ENCODE measurements at places on chromosomes 4 and X. TPM values are rescaled to one million over a fixed set of nuclear protein-coding genes. Genes with fewer than 3 reads are reported as not detected.
A peak's percentile ranks its signal among the peaks of the same experiment; 100 is the strongest.

ANXA3 gene
- 43.9 TPM for total RNA-seq

DNA sequence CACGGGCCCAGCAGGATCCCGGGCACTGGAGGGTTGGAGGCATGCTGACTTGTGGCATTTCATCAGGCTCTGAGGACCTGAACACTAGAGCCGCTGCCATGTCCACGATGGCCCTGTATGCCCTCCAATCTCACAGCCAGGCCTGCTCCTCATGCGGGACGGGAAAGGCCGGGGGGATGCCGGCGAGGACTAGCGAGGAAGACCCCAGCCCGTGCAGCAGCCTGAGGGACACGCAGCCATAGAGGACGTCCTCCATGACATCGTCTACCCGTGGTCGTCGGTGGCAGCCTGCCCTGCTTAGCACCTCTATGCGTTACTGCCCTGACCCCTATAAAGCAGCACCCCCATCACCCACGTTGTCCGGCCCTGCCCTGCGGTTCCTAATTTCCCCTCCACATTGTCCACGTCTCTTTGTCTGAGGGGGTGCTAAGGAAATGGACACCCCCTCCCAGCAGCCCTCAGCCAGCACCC lies 32.6 kb downstream of the HMX1 start:
- H3K4me3 ChIP-seq: no peak overlapping the region
- no peak overlapping the region for H3K27ac ChIP-seq
- DNase-seq: peak; percentile 64
- H3K27me3 ChIP-seq: no peaks in the 10 kb centered on the region
- H3K4me1 ChIP-seq: no peaks in the 10 kb centered on the region
- H3K36me3 ChIP-seq: no peaks in the 10 kb centered on the region

DKK2 gene
- not detected for total RNA-seq

GRCh38 chr4:117949621-117950020 lies 84.7 kb upstream of the NDST3 start:
- H3K4me3 ChIP-seq: no peak overlapping the region
- no peaks in the 10 kb centered on the region for H3K36me3 ChIP-seq
- H3K4me1 ChIP-seq: no peaks in the 10 kb centered on the region
- no peak for DNase-seq
- H3K27ac ChIP-seq: no peak overlapping the region
- no peaks in the 10 kb centered on the region for H3K27me3 ChIP-seq

MUC7 gene
- total RNA-seq: not detected

DNA sequence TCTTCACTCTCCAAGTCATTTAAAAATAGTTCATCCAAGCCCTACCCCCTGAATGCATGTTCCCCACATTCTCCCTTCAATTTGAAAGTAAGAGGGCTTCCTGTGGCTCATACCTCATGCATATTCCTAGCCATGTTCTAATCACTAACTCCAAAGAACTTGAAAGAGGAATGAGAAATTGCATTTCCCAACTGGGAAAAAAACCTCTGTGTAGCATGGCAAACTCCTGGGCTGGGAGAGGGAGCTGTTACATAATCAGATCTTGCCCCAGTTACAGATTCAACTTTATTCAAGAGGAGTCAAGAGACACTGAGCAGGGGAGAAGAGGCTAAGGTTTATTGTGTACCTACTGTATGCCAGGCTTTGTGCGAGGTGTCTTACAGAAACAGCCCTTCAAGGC lies 90.2 kb downstream of the SLC2A9 start:
- H3K27me3 ChIP-seq: peaks cover 16% of the 10 kb centered on the region
- H3K27ac ChIP-seq: no peak overlapping the region
- no peaks in the 10 kb centered on the region for H3K36me3 ChIP-seq
- no peaks in the 10 kb centered on the region for H3K4me1 ChIP-seq
- H3K4me3 ChIP-seq: no peak overlapping the region

- H3K36me3 ChIP-seq: no peaks in the 10 kb centered on the region
- H3K4me1 ChIP-seq: no peaks in the 10 kb centered on the region
- no peak overlapping the region for H3K27ac ChIP-seq
- DNase-seq: peak; percentile 74
These were observed 67.6 kb upstream of the DCLK2 start for GRCh38 chr4:150010525-150011126.

SPANXA1 gene
- not detected for total RNA-seq

GPR173 gene
- total RNA-seq: 7.0 TPM

MAGEC3 gene
- total RNA-seq: 0.18 TPM

- DNase-seq: no peak
- no peak overlapping the region for H3K4me3 ChIP-seq
- no peaks in the 10 kb centered on the region for H3K4me1 ChIP-seq
- peaks cover 62% of the 10 kb centered on the region for H3K36me3 ChIP-seq
- no peaks in the 10 kb centered on the region for H3K27me3 ChIP-seq
These were observed 14.4 kb downstream of the OGT start for GRCh38 chrX:71547339-71547738.

- no peaks in the 10 kb centered on the region for H3K4me1 ChIP-seq
- no peaks in the 10 kb centered on the region for H3K36me3 ChIP-seq
- no peak overlapping the region for H3K4me3 ChIP-seq
These were observed 83.5 kb downstream of the SHOX start for GRCh38 chrX:714131-714530.

LAGE3 gene
- 29.5 TPM for total RNA-seq

SERPINA7 gene
- total RNA-seq: not detected

TDO2 gene
- not detected for total RNA-seq

GRCh38 chr4:57280481-57280880 lies 170.3 kb upstream of the IGFBP7 start:
- no peak overlapping the region for H3K4me3 ChIP-seq
- DNase-seq: no peak
- no peak overlapping the region for H3K27ac ChIP-seq

DNA sequence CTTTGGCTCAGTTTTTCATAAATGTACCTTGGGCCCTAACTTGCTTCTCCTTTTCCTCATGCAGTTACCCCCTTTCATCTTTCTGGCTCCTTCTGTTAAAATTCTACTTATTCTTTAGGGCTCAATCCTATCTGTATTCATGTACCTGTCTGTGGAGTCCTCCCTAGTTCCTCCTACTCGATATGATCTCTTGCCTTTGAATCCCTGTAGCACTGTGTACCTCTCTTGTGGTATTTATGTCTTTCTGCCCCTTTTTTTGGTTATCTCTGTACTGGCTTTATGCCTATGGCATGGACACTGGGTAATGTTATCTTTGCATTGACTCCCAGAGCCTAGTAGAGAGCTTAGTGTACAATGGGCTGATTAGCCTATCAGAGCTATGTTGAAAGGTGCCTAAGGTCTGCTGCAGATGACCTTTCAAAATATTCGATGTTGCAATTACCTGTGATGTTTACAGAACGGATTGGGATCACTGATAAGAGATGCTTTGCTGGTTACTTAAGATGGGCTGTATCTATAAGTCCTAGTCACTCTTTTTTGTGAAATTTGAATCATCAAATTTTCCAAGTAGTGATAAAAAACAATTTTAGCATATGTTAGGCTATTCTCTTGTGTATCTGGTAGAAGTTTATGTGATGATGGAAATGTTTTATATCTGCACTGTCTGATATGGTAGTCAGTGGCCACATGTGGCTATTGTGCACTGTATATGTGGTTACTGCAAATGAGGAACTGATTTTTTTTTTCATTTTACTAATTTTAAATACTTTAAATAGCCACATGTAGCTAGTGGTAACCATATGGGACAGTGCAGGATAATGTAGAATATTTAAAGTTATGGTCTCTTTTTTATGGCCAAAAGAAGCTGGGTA lies 33.5 kb downstream of the TMEM164 start:
- H3K27me3 ChIP-seq: no peaks in the 10 kb centered on the region
- H3K4me1 ChIP-seq: no peaks in the 10 kb centered on the region
- no peaks in the 10 kb centered on the region for H3K36me3 ChIP-seq
- no peak for DNase-seq
- no peak overlapping the region for H3K27ac ChIP-seq

DNA sequence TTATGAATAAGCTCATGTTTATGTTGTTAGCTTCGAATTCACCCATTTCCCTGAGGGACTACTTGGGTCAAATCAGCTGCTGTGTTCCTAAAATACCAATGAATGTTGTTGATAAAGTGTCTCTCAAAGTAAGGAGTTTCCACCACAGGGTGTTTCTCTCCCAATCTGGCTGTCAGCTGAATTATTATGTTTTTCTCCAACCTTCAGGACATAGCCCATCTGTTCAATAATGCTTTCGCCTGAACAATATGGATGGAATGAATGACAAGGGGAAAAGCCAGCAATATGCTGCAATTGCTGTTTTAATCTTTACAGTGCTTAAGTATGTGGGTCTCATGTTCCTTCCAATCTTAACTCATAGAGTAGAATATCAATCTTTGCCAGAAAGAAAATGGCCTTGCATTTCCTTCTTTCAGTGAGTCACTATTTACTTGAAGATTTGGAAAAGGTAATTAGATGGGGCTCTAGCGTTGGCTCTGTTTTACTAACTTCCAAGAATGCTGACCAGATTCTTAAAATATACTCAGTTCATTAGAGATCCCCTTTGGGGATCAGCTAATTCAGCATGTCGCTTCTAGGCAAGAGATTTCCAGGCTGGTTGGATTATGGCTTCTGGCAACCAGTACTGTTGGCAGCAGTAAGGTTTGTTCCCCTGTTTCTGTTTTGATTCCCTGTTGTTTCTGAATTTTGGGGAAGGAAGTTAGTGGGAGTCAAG lies 410.5 kb downstream of the PPP3CA start:
- no peak for DNase-seq
- H3K36me3 ChIP-seq: no peaks in the 10 kb centered on the region
- no peaks in the 10 kb centered on the region for H3K27me3 ChIP-seq
- H3K4me1 ChIP-seq: no peaks in the 10 kb centered on the region
- no peak overlapping the region for H3K27ac ChIP-seq

Data from endodermal cell (in vitro differentiated cells).